ENCODE measurements at places on chromosomes 12 and 14.

DNA sequence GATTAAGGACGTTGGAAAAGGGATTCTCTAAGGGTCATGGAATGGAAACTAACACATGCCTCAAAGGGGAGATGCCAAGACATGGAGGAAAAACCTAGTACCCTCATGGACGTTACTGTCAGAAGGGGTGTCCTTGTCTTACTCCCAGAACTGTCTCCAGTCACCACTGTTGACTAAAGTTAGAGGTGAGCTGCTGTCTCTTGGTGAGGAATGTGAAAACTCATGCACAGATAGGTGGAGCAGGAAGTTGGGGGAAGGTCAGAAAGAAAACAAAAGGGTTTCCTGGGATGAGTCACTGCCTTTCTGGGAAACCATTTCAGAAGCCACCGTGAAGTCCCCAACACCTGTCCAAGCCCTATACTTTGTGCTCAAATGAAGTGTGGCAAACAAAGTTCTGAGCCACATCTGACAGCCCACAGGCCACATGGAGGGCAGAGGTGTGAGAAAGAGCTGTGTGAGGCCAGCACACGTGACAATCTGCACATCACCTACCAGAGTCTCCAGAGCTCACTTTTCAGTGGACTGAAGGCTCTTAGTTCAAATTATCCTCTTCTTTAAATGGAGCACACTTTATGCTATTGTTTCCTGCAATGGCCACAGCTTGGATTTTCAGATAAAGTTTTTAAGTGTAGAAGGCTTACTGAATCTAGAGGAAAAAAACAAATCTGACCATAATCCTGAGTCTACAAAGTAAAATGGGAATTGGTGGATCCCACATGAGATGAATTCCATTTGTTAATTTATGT, 92.9 kb upstream of the EGLN3 start:
- no peak for DNase-seq

DNA sequence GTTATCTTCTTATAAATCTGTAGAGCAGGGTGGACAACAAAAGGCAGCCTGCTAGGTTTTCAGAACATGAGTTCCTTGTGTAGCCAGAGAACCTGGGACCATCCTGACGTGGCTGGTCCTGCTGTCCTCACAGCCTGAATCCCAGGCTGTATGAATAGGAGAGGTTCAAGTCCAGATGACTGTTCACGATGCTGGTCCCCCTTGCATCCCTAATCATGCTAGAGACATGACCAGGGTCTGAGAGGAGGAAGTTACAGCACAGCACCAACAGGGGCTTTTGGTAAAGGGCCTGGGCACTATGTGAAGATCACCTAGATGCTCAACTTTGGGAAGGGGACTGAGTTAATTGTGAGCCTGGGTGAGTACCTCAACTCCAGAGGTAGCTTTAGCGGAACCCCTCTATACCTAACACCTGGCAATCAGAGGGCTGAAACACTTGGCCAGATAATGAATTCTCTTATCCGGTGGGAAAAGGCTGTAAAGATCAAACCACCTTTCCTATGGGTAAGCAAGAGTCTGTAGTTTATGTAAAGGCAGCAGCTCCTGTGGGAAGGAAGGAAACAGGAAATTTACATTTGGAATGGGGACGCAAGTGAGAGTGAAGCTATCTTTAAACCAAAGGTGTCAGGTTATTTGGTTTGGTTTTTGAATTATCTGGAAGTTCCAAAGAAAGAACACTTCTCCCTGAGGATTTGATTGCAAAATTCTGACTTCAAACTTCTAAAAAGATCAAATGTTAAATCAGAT, 112.8 kb downstream of the DAD1 start:
- DNase-seq = no peak

DNA sequence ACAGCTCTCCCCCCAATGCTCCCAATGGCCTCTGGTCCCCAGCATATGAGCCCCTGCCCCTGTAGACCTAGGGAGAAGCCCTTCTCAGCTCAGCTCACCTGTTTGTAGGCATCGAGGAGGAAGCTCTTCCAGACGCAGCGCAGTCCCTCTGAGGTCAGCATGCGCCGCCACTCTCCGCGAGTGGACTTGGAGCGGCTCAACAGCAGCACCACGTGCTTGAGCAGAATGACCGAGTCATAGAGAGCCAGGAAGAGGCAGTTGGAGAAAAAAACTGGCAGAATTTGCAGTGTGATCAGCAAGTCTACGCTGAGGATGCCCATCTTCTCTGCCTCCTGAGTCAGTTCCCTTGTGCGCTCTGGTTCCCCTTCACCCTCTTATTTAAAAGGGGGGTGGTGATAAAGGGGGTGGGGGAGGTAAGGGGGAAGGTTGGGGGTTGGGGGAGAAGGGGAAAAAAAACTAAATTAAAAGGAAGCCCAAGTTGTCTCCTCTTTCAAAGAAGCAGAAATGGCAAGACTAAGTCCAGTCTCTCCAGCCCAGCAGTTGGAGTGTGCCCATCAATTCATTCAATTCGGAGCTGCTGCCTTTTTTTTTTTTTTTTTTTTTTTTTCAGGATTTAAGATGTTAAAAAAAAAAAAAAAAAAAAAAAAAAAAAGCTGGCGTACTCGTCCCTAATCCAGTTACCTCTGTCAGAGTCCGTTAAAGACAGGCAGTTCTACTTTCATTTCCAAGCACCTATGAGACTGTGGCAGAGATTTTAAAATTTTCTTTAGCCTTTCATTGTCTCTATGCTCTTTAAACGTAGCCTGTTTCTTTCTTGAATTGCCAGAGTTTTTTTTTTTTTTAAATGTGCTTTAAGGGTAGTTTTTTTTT, at the start of gene DIO2:
TSS of gene DIO2 (minus strand) at position 352 of the 870 bp plus-strand sequence. CDS start at position 320, 32 bp downstream.
- no peak for DNase-seq

- peak; percentile 6 for DNase-seq
Measured at GRCh38 chr14:72638021-72638420, 255.9 kb downstream of the DPF3 start.

- peak; percentile 72 for DNase-seq
Measured at GRCh38 chr14:101721951-101722661, 39.4 kb upstream of the PPP2R5C start.

DNA sequence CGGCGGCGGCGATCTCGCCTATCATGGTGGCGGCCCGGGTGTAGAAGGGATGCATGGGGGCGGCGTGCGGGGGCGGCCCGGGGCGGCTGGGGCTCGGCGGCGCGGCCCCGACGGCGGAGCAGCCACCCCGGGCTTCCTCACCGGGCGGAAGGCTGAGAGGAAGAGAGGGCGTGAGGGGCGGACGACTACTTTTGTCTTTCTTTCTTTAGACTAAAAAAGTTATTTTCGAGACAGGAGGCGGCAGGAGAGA, 240 bp downstream of the BTG1 start:
- DNase-seq = no peak

GRCh38 chr12:48789858-48790326, 1.0 kb upstream of the ADCY6 start:
- DNase-seq = no peak

- DNase-seq = peak; percentile 24
Measured at GRCh38 chr14:54329082-54329695, 67.6 kb upstream of the CDKN3 start.

DNA sequence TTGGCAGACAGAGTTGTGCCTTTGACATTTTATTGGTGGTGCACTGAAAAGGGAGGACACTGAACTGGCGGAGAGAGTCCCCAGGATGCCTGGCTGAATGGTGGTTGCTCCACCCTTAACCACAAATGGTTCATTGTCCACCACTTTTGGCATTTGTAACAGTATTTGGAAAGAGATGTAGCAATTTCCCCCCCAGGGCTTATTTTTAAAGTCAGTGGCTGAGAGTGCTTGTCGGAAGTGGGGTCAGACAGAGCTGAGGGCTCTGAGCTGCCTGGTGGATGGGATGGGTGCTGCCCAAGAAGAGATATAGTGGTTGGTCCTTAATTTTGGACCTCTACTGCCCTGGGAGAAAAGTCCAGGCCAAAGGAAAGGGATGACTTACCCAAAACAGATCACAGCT, 31.5 kb upstream of the FGF6 start:
- peak; percentile 86 for DNase-seq

DNA sequence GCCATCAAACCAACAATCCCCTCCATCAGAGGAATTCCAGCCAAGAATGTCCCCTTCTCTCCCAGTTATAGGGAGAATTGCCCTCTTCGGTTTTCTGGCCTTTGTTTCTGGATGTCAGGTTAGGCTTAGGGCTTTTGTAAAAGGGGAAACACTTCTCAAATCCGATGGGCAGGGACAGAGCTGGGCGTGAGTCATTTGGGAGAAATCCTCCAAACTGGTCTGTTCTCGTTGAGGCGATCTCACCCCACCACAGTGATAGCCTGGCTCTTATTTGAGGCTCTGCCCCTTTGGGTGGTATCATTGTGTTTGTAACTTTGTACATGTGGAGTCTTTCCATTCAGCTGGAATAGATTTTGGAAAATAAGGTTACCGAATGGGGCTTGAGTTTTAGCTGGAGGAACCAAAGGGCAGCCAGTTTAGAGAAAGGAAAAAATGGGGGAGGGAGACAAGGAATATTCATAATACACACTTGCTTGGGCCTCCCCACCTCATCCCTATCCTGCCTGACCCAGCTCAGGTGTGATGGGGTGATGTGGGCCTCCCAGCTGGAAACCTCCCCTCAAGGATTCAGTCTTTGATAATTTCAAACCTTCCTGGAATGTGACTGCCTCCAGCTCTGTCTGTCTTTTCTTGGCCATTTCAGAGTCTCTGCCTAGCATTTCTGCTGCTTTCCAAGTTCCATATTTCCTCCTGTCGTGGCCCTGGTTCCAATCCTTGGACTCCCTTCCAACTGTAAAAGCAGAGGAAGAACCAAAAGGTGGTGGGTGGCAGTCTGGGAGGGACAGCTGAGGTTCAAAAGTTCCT, 7.5 kb downstream of the HOXC4 start:
- no peak for DNase-seq

DNA sequence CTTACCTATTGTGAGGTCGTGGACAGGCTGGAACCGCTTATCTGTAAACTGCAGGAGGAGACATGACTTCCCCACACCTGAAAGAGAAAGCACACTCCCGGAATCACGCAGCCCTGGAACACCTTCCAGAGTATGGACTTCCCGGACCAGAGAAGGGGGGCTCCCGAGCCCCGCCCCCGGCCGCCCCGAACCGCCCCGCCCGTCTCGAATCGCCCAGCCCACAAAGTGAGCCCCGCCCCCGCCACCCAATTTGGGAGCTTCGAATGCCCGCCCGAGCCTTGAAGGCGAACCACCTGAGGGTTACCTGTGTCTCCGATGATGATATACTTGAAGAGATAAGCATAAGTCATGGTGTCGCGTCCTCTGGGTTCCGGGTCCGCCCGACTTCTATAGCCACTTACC, 235 bp downstream of the RAB2B start:
- no peak for DNase-seq

- no peak for DNase-seq
Measured at GRCh38 chr14:93953739-93954515, 22.4 kb downstream of the ASB2 start.

DNA sequence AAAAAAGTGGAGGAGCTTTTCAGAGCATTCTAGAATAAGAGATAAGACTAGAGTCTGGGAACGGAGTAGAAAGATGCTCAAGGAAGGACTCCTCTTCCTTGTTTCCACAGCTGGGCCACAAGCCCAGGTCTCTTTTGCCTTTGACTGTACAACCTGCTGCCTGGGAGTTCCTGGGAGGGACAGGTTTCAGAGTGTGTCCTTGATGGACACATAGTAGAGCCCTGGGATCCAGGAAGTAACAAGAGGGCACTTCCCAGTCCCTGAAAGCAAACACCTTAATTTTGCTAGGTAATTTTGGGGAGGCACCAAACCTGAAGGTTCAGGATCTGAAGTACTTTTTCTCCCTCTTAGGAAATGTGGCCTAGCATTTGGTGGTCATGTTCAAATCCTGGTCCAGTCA, 44.4 kb downstream of the CHST11 start:
- no peak for DNase-seq

DNA sequence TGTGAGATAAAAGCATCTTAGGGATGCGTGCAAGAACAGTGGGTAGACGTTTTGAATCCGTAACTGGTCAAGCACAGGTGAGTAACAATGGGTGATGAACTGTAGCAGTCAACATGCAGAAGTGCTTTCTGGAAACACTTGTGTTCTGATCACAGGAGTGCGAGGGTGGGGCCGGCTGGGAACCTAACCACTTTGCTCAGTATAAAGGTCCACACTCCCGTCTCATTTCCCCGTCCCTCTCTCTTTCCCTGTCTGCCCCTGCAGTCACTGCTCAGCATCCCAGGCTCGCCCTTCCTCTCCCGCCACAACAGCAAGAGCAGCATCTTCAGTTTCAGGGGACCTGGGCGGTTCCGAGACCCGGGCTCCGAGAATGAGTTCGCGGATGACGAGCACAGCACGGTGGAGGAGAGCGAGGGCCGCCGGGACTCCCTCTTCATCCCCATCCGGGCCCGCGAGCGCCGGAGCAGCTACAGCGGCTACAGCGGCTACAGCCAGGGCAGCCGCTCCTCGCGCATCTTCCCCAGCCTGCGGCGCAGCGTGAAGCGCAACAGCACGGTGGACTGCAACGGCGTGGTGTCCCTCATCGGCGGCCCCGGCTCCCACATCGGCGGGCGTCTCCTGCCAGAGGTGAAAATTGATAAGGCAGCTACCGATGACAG, 127.1 kb downstream of the FIGNL2 start:
- no peak for DNase-seq

GRCh38 chr12:3269594-3269993, 192.4 kb downstream of the TSPAN9 start:
- no peak for DNase-seq

DNA sequence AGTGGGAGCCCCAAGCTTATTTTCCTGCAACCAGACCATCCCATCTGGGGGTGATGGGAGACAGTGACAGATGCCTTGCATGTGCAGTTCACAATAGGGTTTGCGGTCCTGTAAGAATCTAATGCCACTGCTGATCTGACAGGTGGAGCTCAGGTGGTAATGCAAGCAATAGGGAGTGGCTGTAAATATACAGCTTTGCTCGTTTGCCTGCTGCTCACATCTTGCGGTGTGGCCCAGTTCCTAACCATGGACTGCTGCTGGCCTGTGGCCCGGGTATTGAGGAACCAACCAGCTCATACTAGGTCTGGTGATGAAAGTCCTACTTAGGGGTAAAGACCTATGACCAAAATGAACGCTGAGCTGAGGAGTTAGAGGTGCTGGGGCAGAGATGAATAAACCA, 36.1 kb upstream of the CCDC88C start:
- no peak for DNase-seq

DNA sequence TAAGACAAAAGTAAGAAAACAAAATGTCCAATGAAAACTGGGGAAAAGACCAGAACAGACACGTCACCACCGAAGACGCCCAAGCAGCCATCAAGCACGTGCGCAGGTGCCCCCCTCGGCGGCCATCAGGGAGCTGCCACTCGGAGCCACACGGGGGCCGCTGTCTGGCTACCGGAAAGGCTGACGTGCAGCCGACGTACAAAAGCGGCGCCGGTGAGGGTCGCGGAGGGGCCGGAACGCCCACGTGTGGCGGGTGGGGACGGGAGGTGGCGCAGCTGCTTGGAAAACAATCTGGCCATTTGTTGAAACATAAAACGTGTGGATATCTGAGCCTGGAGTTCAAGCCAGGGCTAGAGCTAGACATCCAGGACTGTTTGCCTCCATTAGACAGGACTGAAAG, 60.7 kb downstream of the GALNT9 start:
- DNase-seq = no peak

DNA sequence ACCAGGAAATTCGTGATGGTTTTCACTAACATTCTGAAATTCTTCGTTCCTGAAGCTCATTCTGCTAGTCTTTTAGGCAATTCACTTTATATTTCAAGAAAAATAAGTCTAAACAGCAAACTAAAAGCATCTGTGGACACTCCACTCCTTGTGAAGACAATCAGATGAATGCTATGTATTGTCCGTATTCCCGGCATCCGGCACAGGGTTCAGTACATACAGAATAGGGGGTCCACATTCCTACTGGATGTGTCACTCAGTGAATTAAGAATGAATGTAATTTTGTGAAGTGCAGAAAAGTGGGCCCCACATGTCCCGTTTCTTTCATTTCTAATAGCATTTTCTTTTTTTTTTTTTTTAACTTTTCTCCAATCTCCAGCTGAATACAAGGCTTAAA, 241.3 kb downstream of the GRIN2B start:
- DNase-seq = no peak
